GOT3 (cell line): ENCODE measurements at places on chromosomes 3 and 15.

GRCh38 chr3:11546657-11547302, 96.9 kb downstream of the VGLL4 start:
- no peak for DNase-seq

DNA sequence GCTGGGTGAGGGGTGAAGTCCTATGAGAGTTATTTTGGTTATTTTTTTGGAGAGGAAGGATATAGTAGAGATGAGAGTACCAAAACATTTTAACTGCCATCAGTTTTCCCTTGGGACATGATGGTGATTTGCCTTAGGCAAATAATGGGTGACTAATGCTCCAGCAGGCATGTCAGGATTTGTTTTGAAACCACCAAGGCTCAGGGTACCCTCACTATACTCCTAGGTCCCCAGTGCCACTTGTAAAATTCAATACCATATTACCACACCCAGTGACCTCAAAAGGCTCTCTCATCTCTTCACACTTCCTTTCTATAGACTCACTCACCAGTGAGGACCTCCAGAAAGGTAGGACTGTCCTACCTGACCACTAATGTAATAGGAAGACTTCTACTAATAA, 83.6 kb downstream of the WDR72 start:
- no peak for DNase-seq

- DNase-seq = no peak
Measured at GRCh38 chr3:114310695-114311094, 16.9 kb downstream of the TIGIT start.

DNA sequence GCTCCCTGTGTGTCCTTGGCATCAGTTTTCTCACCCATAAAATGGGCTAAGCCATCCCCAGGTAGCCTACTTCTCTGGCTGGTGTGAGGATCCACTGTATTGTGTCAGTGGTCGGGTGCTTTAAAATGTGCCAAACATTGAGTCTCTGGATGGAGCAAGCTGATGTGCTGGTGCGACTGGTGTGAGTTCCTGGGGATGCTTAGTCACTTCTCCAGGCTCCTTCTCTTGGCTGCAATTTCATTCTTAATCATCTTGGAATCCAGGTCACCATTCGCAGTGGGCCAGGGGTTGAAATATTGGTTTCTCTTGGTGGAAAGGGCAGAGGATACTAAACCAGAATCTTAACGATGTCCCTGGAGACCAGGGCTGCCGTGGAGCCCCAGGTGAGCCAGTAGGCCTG, 29.3 kb downstream of the SCN5A start:
- no peak for DNase-seq

DNA sequence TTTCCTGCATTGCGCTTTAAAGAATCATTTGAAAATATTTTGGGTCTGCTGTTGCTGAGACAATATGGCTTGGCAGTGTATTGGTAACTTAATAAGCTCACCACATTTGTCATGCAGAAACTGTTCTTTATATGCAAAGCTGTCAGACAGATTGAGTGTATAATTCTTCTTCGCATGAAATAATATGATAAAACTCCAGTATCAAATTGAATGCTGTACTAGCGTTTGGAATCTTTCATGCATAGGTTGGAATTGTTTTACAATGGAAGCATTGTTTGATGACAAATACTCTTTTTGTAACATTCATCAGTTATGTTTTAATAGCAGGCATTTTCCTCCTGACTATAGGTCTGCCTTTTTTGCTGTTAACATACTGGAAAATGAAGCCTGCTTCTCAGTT, 53.8 kb downstream of the RBMS3 start:
- DNase-seq = no peak
